HT1080 (cell line): ENCODE measurements at places on chromosomes 3 and 15.

DNA sequence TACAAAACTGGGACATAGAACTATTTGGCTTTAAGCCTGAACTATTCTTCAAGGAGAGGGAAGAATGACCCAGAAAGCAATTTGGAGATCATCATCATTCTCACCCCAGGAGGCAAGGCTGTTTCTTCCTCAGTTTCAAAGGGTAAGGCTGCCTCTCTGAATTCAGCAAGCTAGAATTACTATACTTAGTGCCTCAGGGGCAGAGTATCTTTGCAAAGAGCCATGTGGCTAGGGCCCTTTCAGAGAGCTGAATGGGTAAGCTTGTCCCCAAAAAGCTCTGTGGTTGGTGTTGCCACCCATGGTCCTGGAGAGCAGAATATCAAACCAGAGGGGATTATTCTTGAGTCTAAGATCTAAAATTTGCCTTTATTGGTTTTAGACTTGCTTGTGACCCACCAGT is 720.3 kb upstream of the ARPP21 start:
- no peak for DNase-seq

DNA sequence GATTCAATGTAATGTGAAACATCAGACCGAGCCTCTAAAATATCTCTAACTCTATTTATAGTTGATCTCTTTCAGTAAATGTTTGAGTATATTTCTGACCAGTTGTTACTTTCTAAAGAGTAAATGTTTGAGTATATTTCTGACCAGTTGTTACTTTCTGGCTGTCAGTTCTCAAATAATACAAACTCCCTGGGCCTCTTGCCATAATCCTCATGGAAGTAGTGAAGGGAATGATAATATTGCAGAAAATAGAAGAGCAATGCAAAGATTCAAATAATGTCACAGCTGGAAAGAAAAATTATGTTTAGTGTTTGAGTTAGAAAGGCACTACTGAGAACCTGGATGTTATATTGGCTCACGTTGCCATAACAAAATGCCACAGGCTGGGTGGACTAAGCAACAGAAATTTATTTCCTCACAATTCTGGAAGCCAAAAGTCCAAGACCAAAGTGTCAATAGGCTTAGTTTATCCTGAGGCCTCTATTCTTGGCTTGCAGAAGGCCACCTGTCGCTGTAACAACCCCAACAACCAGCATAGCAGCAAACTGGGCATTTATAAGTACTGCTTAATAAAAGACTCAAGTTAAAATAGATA is 470.6 kb upstream of the BCHE start:
- DNase-seq, result no peak

DNA sequence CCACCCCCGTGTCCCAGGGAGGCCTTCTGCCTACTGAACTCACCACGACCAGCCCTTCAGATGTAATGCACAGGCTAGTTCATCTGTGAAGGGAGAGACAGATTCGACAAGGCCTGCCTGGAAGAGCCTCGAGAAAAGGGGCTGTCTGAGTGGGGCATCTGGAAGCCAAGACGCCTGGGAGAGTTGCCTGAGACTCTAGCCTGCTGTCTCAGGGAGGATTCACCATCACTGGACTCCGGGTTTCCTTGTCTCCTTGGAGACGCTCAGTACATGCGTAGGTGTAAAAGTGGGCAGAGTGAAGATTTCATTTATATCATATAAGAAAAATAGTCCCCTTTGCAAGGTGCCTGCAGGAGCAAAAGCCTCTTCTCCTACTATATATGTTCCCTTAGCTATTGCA is 468.9 kb downstream of the FOXP1 start:
- no peak for DNase-seq

DNA sequence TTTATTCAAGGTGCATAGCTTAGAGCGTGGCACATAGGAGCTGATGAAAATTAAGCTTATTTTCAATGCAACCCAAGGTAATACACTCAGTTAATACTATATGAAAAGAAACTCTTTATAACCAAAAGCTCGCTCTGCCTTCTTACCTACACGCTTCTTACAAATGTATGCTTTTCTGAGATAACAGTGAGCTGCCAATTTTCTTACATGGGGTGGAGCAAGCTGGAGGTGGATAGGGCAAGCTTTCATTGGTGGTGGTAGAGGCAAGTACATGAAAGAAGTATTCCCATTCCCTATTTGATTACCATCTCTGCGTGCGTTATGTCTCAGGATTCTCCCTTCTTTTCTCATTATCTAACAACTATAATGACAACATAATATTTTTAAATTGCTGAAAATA is 8.9 kb downstream of the DZIP3 start:
- no peak for DNase-seq

GRCh38 chr15:64597477-64597822 is 137.1 kb downstream of the ZNF609 start:
- no peak for DNase-seq

GRCh38 chr15:29681166-29681845 is 141.0 kb downstream of the TJP1 start:
- no peak for DNase-seq

DNA sequence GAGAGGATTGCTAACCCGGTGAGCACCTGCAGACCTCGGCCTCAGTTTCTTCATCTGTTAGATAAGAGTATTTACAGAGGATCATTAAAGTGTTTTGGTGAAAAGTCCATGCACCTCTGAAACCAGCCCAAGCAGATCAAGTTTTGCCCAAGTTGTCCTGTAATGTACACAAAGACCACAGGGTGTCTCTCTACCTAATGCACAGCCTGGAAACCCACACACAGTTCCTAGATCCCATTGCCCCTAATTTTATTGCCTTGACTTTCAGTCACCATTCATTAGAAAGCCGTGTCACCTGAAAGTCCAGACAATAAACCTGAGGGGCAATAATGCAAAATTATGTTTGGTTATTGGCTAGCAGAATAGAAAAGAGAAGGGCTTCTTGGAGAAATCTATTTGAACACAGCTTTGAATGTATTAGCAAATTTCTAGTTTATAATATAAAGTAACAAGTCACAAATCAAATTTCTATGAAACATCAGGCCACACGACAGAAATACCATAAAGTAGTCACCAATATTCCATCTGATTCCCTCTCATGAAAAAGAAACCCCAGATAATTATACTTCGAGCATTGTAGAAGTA is 161.3 kb upstream of the SLC2A2 start:
- peak; percentile 56 for DNase-seq

DNA sequence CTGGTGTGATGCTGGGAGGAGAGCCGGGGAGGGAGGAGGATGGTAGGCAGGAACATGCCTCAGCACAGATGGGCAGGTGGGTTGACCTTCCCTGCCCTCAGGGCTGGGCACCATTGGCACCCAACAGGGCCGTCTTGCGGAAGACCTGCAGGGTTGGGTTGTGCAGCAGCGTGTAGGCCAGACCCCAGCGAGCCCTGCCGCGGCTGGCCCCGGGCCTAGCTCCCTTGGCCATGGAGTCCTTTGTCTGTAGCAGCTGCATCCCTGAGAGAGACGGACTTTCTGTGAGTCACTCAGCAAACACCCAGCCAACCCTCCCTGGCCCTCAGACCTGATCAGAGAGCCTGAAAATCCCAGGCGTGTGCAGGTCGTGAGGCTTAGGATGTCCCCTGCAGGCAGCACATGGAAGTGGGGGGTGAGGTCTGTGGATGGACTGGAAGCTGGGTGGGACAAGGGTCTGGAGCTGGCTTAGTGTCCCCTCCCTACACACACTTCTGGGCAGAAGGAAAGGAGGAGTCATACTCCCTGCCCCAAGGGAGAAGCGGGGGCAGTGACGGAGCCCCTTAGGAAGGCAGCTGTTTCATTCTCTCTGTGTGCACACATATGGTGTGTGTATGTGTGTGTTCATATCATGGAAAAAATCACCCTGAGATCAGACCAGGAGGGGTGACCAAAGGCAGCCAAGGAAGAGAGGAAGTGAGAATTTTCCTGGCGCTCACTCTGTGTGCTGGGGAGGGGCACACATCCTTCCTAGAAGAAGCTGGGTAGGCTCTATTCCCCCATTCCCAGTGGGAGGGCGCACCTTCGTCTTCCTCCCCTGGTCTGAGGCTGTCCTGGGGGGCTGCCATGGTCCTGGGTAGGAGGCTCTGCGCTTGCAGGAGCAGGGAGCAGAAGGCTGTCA is 6.7 kb downstream of the ISLR start:
- peak; percentile 45 for DNase-seq

DNA sequence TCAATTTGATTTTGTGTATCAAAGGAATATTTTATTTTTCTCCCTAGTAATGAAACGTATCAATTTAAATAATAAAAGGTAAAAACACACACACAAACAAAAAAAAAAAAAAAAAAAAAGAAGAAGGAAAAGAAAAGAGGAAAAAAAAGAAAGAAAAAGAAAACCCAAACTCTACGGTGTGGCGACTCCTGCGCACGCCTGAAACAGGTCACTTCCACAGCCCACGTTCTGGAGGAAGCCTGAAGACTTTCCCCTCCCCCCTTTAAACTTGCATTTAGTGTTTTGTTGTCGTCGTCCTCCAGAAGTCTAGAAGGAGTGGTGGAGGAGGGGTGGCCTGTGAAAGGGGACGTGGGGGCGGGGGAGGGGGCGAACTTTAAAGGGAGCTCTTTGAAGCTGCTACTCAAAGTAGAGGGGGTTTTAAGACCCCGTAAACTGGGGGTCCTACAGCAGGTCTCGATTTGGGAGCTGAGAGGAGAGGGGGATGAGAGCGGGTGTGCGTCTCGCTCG is 2.3 kb upstream of the TLE3 start:
- no peak for DNase-seq

DNA sequence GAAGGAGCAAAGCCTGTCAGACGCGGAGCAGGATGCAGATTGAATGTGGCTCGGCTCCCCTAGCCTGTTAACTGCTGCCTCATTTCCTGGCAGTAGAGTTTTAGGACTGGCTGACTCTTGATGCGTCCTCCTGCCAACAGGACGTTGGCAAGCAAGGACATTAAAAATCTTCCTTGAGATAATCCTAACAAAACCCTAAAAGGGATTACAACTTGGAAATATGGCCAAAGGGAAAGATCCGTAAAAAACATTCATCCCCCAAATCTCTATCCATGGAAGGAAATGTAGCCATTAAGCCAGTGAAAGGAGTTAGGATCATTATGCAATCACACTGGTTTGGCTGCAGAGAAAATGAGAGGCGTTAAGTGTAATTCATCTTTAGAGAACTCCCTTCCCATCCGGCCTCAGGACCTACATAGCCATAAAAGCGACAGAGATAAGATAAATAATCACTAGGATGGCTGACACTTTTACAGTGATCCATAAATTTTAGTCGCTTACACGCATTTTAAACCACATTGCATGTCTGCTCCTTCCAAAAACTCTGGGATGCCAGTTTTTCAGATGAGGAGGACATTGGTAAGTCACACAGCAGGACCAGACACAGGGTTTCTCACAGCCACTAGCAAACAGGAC is 44.5 kb upstream of the C3orf80 start:
- DNase-seq, result peak; percentile 40

GRCh38 chr3:134618478-134619300 is 32.1 kb downstream of the KY start:
- DNase-seq, result no peak

DNA sequence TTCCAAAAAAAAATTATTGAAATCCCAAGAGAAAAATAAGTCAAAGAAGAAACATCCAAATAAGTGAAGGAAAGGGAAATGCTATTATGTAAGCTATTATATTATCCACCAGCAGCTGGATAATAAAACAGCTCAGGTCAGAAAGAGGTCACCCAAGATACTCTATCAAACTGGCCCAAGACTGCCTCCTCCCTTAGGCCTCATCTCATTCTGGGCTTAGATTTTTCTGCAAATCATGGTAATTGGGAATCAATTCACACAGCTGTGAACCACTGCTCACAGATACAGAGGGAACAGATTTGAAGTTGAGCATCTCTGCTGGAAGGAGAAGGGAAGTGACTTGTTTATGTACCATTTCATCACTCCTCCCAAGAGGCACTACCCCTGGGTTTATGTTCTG is 294.6 kb upstream of the DPPA4 start:
- DNase-seq, result no peak

- DNase-seq, result no peak
Observed at GRCh38 chr15:50426428-50426827, 2.2 kb downstream of the USP8 start.

DNA sequence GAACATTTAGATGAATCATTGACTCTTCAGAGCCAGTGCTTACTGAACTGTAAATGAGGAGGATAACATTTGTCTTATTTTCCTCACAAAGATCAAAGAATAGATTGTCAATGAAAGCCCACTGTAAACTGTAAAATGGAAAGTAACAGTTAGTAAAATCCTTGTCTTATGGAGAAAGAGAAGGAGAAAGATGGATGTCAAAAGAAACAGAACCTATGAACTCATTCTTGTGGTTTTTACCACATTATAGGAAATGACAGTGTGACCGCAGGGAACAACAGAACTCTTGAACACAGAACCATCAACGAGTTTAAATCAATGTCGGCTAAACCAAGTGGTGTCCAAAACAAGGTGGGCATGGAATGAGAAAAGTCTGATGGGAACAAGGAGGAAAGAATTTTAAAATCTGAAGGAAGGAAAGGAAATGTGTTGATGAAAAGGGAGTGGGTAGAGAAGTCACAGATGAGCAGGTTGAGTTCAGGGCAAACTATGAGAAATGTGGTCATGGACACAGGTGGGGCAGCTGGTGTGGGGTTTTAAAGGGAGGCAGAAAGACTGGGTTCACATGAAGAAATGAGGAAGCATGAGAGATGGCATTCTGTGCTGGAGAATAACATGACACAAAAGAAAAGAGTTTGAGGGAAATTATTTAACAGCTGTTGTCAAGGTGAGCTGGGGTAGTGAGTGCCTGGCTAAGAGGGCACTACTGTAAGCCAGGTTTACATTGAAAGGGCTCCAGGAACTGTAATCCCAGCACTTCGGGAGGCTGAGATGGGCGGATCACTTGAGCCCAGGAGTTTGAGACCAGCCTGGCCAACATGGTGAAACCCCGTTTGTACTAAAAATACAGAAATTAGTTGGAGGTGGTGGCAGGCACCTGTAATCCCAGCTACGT is 42.4 kb upstream of the ETV5 start:
- DNase-seq, result peak; percentile 65

GRCh38 chr3:72872183-72872582 is 15.7 kb upstream of the GXYLT2 start:
- DNase-seq, result no peak

GRCh38 chr3:59772416-59773408 is 722.9 kb upstream of the CFAP20DC start:
- no peak for DNase-seq

GRCh38 chr15:75361989-75362641 is 6.3 kb downstream of the MAN2C1 start:
- no peak for DNase-seq

DNA sequence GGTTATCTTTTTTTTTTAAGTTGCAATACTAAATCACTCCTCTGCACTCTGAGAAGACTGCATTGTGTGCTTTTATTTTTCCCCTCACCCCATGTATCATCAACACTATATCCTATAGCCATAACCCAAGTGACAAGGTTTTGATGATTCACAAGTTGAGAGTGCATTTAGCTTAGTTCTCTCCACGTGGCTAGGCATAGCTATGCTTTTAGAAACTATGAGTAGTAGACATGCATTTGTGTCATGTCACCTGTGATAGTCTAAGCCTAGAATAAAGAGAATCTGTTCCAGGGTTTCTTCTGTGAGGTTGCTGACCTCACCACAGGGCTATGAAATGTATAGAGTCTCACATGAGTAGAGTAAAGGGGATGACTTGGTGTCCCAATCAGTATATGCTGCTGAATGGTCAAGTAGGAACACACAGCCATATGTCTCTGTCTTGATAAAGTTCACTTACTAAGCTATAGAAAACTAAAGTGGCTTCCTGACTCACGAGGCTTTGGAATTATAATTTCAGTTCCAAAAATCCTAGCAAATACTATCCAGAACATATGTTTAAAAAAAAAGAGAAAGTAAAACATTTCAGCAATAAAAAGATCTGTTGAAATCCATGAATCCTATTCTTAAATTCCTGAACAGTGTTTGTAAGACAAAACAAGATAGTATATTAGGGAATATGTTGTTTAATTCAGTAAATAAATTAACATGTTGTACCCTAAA is 206.3 kb downstream of the LSAMP start:
- peak; percentile 66 for DNase-seq
